CD4-positive, alpha-beta T cell (primary cell): ENCODE measurements at places on chromosomes 5 and 9. TPM values are rescaled to one million over a fixed set of nuclear protein-coding genes. Genes with fewer than 3 reads are reported as not detected.

The TLR4 gene
- 0.34 TPM for total RNA-seq

The SLC46A2 gene
- not detected for total RNA-seq

- no peaks in the 10 kb centered on the region for H3K36me3 ChIP-seq
- no peak overlapping the region for H3K27ac ChIP-seq
- H3K27me3 ChIP-seq, result no peaks in the 10 kb centered on the region
- no peak overlapping the region for H3K4me3 ChIP-seq
- no peak for DNase-seq
Measured at GRCh38 chr9:129324808-129325502, 146.9 kb upstream of the IER5L start.

- no peak overlapping the region for H3K4me3 ChIP-seq
- no peak for DNase-seq
- H3K27ac ChIP-seq, result no peak overlapping the region
- H3K4me1 ChIP-seq, result no peaks in the 10 kb centered on the region
- no peaks in the 10 kb centered on the region for H3K36me3 ChIP-seq
Measured at GRCh38 chr5:14229181-14229580, 86.0 kb downstream of the TRIO start.

- H3K27ac ChIP-seq, result no peak overlapping the region
- H3K4me1 ChIP-seq, result no peaks in the 10 kb centered on the region
- no peak overlapping the region for H3K4me3 ChIP-seq
- no peak for DNase-seq
- H3K27me3 ChIP-seq, result no peaks in the 10 kb centered on the region
Measured at GRCh38 chr5:122442938-122443337, 130.9 kb downstream of the SNCAIP start.

DNA sequence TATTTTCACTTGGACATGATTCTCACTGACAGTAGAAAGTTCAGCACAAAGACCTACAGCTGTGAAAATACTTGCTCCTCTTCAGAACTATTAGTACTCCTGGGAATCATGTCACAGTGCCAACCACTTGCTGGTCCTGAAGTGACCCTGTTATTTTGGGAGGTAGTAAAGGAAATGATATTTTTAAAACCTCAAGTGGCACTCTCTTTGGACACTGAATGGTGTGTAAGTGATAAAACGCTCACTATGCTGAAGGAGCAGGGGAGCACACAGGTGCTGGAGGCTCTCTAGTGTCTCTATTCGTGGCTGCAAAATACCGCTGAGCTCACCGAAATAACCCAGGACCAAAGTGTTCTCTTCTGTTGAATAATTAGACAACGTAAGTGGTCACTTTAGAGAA lies 76.9 kb upstream of the SPATA31D4 start:
- H3K4me3 ChIP-seq, result no peak overlapping the region
- no peak for DNase-seq
- no peaks in the 10 kb centered on the region for H3K27me3 ChIP-seq
- H3K27ac ChIP-seq, result no peak overlapping the region
- no peaks in the 10 kb centered on the region for H3K4me1 ChIP-seq

DNA sequence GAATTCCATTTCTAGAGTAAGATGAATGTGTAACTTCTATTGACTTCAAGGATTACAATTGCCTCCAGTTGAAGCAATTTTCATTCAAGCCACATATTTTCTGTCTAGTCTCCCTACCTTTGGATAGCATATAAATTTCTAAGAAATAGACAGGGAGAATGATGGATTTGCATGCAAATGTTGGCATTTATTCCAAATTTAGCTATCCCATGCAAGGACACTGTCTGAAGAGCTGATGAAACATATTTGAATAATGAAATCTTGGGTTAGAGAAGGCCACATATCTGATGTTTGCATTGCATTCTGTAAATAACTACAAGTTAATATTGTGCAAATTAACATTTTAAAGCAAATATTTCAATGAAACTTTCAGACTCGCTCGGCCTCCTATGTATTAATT lies 36.0 kb upstream of the NAA35 start:
- H3K27ac ChIP-seq, result no peak overlapping the region
- peaks cover 3% of the 10 kb centered on the region for H3K27me3 ChIP-seq
- no peaks in the 10 kb centered on the region for H3K4me1 ChIP-seq
- no peak for DNase-seq
- H3K36me3 ChIP-seq, result no peaks in the 10 kb centered on the region
- no peak overlapping the region for H3K4me3 ChIP-seq

GRCh38 chr5:142246-142810 lies 49.0 kb upstream of the LRRC14B start:
- no peaks in the 10 kb centered on the region for H3K36me3 ChIP-seq
- DNase-seq, result no peak
- H3K27me3 ChIP-seq, result no peaks in the 10 kb centered on the region

The PITX1 gene
- not detected for total RNA-seq

DNA sequence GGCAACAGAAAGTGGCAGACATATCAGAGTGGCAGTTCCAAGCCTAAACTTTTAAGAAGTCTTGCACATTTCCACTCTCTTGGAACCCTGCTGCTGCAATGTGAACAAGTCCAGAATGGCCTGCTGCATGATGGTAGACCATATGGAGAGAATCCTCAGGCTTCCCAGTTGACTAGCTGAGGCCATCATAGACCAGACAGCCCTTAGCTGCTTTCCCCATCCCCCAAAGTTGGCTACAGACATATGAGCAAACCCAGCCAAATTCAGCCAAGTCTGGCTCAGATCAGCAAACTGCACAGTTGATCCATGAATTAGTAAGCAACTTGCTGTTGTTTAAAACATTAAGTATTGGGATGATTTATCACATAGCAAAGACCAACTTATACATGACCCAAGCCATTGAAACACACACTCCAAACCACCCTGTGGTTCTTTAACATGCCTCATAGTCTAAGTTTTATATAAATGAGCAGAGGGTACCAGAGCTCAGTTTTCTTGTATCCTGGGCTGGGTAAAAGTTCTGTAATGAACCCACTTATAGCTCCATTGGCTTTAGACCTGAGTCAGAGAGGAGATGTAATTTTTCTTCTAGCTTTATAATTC lies 19.9 kb downstream of the PPP3R2 start:
- no peaks in the 10 kb centered on the region for H3K27me3 ChIP-seq
- H3K4me1 ChIP-seq, result peaks cover 36% of the 10 kb centered on the region
- no peak for DNase-seq
- H3K27ac ChIP-seq, result no peak overlapping the region
- no peaks in the 10 kb centered on the region for H3K36me3 ChIP-seq
- H3K4me3 ChIP-seq, result no peak overlapping the region

DNA sequence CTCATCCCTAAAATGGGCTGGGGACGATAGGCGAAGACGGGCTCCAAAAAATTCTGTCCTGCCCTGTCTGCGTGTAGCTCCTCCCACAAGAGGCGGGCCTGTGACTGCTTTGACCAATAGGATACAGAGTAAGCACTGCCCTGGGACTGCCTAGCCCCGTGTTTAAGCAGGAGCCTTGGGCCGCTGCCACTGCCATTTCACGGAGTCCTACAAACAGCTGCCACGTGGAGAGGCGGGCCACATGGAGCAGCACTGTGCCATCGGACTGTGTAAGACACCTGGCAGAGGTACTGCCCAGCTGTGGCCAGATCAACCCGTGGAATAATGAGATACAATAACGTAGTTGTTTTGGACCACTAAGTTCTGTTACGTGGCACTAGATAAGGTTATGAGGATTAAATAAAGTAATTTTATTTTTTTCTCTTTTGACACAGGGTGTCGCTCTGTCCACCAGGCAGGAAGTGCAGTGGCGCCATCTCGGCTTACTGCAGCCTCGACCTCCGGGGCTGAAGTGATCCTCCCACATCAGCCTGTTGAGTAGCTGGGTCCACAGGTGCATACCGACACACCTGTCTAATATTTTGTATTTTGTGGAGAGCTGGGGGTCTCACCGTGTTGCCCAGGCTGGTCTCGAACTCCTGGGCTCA lies 87.2 kb downstream of the LMNB1 start:
- no peak overlapping the region for H3K27ac ChIP-seq
- H3K4me3 ChIP-seq, result no peak overlapping the region
- peaks cover 6% of the 10 kb centered on the region for H3K4me1 ChIP-seq

DNA sequence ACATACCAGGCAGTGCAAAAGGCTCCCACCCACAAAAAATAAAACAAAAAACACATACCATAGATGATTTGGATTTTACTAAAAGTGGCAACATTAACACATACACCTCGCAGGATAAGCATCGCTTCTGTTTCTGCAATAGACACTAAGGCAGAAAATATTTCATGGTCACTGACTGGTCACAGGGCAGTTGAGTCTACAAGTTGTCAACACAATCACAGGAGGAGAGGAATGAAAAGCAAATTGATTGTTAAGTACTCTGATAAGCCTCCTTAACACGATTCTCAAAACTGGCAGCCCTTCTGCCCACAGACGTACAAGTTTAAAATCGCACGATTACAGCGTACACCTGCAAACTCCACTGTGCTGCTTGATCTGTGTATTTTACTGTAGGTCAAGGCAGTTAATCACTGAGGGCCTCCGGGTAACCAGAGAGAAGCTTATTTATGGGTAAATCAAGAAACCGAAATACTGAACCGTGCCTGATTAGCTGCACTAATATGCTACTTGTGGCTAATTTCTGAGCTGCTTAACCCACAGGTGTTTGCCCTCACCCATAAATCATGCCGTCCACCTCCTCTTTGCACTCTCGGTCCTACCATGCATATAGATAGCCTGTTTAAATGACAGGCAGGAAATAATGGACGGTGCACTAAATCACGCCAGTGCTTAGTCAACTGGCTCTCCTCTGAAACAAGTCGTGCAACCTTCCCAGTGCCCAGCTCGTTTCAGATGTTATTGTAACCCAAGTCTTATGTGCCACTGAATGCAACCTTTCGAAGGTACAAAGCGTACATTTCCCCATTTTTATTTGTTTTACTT lies 659.4 kb upstream of the ADAMTS16 start:
- no peak for DNase-seq
- H3K27ac ChIP-seq, result no peak overlapping the region
- no peak overlapping the region for H3K4me3 ChIP-seq
- no peaks in the 10 kb centered on the region for H3K27me3 ChIP-seq

- H3K27me3 ChIP-seq, result peaks cover 66% of the 10 kb centered on the region
- no peak for DNase-seq
- H3K36me3 ChIP-seq, result no peaks in the 10 kb centered on the region
- peaks cover 28% of the 10 kb centered on the region for H3K4me1 ChIP-seq
- no peak overlapping the region for H3K27ac ChIP-seq
Measured at GRCh38 chr9:127397646-127398274, 791 bp downstream of the SLC2A8 start.

GRCh38 chr5:133347039-133347438 lies 265.3 kb downstream of the FSTL4 start:
- H3K4me3 ChIP-seq, result no peak overlapping the region
- no peak for DNase-seq
- H3K4me1 ChIP-seq, result no peaks in the 10 kb centered on the region
- H3K27me3 ChIP-seq, result peaks cover 7% of the 10 kb centered on the region
- no peaks in the 10 kb centered on the region for H3K36me3 ChIP-seq

The SPINK7 gene
- total RNA-seq, result not detected

- H3K4me3 ChIP-seq, result no peak overlapping the region
- DNase-seq, result no peak
- H3K4me1 ChIP-seq, result no peaks in the 10 kb centered on the region
- H3K36me3 ChIP-seq, result peaks cover 85% of the 10 kb centered on the region
- H3K27me3 ChIP-seq, result no peaks in the 10 kb centered on the region
Measured at GRCh38 chr5:146461319-146461718, 14.2 kb downstream of the TCERG1 start.

The C1QTNF3 gene
- total RNA-seq, result 3.2 TPM

DNA sequence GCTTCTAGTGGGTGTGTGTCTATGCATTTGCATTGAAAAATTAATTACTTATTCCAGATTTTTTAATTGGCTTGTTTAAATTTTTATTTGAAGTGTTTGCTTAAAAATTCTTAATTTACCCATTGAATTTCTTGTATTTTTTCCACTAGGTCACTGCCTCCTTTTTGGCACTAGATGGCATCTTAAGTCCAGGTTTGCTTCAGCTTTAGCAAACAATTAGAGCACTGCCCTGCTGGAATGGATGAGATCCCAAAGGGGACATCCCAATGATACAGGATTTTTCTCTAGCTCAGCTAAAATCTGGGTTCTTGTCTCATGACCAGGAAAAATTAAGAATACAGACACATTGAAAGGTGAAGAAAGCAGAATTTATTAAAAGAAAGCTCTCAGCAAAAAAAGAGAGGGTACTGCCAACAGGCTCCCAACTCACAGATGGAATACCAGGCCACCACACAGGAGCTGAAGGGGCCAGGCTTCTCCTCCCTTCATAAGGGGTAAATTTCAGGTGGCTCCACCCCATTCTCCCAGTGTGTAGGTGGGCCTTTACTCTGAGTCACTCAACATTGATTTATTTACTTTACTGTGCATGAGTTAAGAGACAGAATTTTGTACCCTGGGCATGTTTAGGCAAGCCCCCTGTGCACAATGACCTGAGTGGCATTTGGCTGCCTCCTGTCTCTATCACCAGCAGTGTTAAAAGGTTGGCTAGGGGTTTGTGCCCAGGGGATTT lies 532.4 kb downstream of the ANXA1 start:
- no peak overlapping the region for H3K4me3 ChIP-seq
- no peaks in the 10 kb centered on the region for H3K4me1 ChIP-seq
- DNase-seq, result no peak
- no peaks in the 10 kb centered on the region for H3K27me3 ChIP-seq
- no peak overlapping the region for H3K27ac ChIP-seq

The PAEP gene
- total RNA-seq, result not detected

DNA sequence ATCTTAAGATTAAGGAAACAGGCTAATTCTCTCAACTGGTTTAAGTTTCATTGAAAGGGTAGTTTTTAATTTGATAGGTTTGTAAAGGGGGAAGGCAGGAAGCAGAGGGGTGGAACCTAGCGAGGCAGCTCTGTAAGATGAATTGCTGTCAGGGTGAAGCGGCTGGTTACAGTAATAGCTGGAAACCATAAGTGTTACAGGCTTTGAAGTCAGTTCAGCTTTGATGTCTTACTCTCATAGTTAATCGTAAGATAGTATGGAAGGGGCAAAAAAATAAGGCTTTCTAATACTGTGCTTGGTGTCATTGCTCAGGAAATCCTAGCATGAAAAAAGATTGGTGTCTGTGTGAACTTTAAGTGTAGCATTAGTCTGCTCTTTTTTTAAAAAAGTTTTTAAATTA lies 20.3 kb downstream of the POU5F2 start:
- no peak for DNase-seq
- H3K4me3 ChIP-seq, result no peak overlapping the region
- H3K27ac ChIP-seq, result no peak overlapping the region
- H3K36me3 ChIP-seq, result no peaks in the 10 kb centered on the region

DNA sequence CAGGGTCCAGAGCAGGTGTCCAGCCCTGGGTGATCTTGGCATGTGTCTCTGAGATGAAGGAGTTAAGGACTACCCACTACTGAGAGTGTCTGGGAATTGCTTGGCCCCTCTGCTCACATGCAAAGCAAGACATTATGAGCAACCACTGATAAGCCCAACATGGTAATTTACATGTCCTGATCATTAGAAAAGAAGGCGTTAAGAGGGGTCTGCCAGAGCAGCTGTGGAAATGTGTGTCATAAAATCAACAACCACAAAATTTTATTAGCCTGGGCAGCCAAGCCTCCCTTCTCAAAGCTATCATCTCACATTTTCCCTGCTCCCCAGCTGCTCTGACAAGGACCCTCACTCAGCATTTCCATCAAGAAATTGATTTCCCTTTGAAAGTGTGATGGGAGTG lies 351.0 kb downstream of the SPOCK1 start:
- DNase-seq, result no peak
- no peak overlapping the region for H3K4me3 ChIP-seq
- no peaks in the 10 kb centered on the region for H3K36me3 ChIP-seq
- no peak overlapping the region for H3K27ac ChIP-seq
- H3K4me1 ChIP-seq, result no peaks in the 10 kb centered on the region

- H3K4me3 ChIP-seq, result no peak overlapping the region
- peaks cover 3% of the 10 kb centered on the region for H3K27me3 ChIP-seq
- no peaks in the 10 kb centered on the region for H3K36me3 ChIP-seq
- no peak for DNase-seq
- H3K4me1 ChIP-seq, result no peaks in the 10 kb centered on the region
Measured at GRCh38 chr9:132226571-132227430, 64.9 kb downstream of the NTNG2 start.
